ENCODE measurements at places on chromosomes 2 and 18. TPM values are rescaled to one million over a fixed set of nuclear protein-coding genes. Genes with fewer than 3 reads are reported as not detected.

NAT8 gene
- not detected for total RNA-seq

ASB18 gene
- total RNA-seq, result not detected

DOK1 gene
- total RNA-seq, result 5.6 TPM

MCFD2 gene
- total RNA-seq, result 108 TPM

KRTCAP3 gene
- total RNA-seq, result 1.4 TPM

GPR39 gene
- total RNA-seq, result 8.5 TPM

ERMN gene
- total RNA-seq, result not detected

ABCB11 gene
- 0.02 TPM for total RNA-seq

CHST10 gene
- 15.8 TPM for total RNA-seq
